ENCODE measurements at places on chromosomes 16 and 17. TPM values are rescaled to one million over a fixed set of nuclear protein-coding genes. Genes with fewer than 3 reads are reported as not detected.
A peak's percentile ranks its signal among the peaks of the same experiment; 100 is the strongest.

Gene ATP2A3
- total RNA-seq, result 3.3 TPM

Gene CES3
- 1.9 TPM for total RNA-seq

DNA sequence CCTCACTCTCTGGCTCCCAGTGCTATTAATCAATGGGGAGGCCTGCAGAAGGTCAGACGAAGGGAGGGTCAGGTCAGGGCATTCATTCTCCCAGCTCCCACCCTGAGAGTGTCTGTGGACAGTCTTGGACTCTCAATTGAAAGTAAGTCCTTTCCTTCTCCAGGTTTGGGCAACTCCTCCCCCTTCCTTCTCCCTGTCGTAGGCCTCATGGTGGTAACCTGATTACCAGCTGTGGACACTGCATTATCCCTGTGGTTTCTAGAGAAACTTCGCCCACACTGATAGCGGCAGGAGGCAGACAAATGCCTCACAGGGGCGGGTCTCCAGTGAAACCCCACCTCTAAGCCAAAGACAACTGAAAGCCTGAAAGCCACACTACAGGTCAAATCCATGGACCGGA lies 57.7 kb upstream of the SLC25A19 start:
- peak; percentile 90 for DNase-seq

Gene GRAP
- total RNA-seq, result 0.31 TPM

GRCh38 chr17:32443827-32444300 lies 446 bp upstream of the PSMD11 start:
- DNase-seq, result no peak

- peak; percentile 93 for DNase-seq
Measured at GRCh38 chr16:83898463-83899271, at the start of gene MLYCD. MLYCD (plus strand) TSS chr16:83899115; CDS start chr16:83899145, 30 bp downstream.

DNA sequence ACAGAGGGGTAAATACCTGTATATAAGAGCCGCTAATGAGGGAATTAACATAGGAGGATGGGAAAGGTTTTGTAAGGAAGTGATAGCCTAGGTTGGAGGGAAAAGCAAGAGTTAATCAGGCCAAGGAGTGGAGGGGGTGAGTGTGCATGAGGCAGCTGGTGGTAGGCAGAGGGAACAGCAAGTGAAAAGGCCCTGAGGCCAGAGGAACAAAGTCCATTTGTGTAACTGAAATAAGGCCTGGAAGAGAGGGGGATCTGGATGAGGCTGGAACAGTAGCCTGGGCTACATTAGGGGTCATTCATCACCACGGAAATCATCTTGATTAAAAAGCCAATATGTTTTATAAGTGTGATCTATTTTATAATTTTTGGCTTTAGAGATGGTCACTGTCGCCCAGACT lies 45.7 kb downstream of the FZD2 start:
- DNase-seq, result no peak

DNA sequence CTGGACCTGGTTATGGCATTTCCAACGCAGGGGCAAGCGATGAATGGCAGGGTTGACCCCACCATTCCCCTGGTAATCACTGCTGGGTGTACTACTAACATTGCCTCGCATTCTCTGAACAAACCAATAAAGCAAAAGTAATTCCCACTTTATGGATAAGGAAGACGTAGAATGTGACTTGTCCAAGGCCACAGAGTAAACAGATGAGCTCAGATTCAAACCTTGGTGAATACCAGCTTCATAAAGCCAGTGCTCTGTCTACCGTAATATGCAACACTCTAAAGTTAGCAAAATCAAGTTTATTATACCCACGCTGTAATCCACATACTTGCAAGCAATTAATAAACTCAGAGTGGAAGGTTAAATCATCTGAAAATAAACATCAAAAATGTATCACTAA lies 59.6 kb downstream of the ANKFY1 start:
- DNase-seq, result peak; percentile 26

Gene GRIN2C
- 0.05 TPM for total RNA-seq

Gene NSF
- total RNA-seq, result 77.4 TPM

Gene RCVRN
- not detected for total RNA-seq

GRCh38 chr16:969508-970385 lies 1.0 kb downstream of the LMF1 start:
- peak; percentile 56 for DNase-seq

Gene SENP3
- total RNA-seq, result 93.6 TPM

DNA sequence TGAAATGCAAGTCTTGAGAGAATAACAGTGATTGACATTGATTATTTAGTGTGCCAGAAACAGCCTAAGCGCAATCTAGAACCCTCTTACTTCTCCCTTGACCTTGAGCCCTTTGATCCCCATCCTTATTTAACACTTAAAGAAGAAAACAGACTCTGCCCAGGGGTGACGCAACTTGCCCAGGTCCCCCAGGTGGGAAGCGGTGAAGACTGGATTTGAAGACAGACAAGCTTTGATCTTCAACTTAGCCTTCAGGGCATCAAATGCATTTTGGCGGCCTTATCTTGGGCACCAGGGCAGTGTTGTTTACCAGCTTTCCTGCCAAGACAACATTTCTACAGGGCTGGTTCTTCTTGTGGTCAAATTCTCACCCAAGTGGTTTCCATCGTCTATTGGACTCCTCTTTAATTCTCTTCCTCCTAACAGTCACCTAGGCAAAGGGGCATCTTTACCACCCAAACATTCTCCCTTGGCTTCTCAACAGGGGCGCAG lies 8.9 kb upstream of the CIITA start:
- no peak for DNase-seq

DNA sequence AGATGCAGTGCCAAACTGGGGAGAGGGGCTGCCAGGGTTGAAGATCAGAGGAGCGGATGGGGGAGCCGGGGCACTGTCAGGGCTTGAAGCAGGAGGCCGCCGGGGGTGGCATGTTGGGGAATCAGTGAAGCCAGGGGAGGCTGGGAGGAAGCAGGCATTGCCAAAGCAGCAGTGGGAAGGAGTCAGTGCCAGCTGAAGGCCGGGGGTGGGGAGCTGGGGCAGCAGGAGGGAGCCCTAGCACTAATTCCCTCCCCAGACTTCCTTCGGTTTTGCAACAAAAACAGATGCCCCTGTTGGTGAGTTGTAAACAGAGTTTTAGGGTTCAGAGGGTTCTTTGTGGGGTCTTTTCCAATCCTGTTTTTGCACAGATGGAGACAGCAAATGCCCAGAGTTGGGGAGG lies 10.9 kb upstream of the TAC4 start:
- DNase-seq, result no peak

GRCh38 chr16:87855852-87856715 lies 13.2 kb downstream of the SLC7A5 start:
- peak; percentile 53 for DNase-seq

DNA sequence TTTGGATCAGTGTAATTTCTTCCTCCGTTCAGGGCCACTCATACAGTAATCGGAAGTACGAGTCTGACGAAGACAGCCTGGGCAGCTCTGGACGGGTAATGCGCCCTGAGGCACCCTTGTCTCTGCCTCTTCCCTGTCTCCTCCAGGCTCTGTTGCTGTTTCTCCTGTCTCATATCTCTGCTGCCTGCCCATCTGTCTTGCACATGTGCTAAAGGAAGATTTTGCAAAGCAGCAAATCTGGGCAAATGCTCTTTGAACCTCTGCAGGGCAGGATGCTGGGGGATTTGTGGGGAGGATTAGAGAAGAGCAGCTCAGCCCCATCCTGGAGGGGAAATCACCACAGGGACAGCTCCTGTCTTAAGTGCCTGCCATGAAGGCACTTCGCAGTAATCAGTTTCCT lies 32.4 kb upstream of the POLR3E start:
- no peak for DNase-seq

GRCh38 chr17:48160177-48161081 lies 52.9 kb downstream of the SNX11 start:
- no peak for DNase-seq

GRCh38 chr17:50954641-50955121 lies 88.5 kb upstream of the TOB1 start:
- DNase-seq, result peak; percentile 57

GRCh38 chr16:31089199-31089598 lies 456 bp upstream of the PRSS53 start:
- DNase-seq, result no peak

DNA sequence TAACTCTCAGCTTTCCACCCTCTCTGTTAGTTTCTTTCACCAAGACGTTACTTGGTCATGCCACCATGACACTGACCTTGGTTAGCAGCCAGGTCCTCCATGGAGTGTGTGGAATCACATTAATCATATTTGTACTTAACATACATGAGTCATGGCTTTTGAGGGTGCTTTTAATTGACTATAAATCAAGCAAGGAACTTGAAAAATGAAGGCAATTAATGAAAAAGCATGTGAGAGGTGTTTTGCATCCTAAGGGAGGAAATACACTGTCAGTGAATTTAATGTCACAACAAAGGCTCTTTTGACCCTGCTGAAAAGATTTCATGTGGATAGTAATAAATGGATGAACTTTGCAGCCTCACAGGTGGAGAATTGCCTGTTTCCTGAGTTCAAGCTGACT lies 240.7 kb downstream of the CDH13 start:
- DNase-seq, result no peak

GRCh38 chr16:56269281-56269680 lies 78.0 kb downstream of the GNAO1 start:
- no peak for DNase-seq

GRCh38 chr17:74455025-74455545 lies 11.3 kb upstream of the CD300A start:
- no peak for DNase-seq

Data from myocyte (in vitro differentiated cells).